Skin of body (tissue), 3 donors: ENCODE measurements at places on chromosomes 7 and 10.

DNA sequence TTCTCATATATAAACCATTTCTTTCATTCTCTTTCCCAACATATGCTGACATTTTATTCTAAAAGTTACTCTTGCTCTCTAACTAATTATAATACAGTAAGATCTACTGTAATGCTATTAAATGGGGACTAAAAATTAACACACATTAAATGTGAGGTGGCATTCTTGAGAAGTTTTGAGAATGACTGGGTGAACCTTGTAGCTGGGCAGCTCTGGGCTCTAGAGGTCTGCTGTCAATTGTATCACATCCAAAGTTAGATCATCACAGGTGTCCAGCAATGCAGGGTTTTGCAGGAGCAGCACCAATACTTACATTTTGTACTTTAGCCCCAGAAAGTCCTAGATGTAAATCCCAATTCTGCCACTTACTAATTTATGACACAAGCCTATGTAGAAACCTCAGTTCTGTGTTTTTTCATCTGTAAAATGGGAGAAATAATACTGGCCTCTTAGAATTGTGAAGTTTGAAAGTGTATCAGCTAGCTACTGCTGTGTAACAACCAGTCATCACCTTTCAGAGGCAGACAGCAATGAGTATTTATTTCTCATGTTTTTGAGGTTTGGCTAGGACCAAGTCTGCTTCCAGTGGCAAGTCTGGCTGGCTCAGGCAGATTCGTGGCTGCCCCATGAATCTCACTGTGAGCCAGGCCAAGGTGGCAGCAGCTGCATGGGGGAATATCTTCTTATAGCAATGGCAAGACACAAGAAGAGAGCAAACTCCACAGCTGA is 79.6 kb upstream of the EMX2 start:
- no peak for DNase-seq

DNA sequence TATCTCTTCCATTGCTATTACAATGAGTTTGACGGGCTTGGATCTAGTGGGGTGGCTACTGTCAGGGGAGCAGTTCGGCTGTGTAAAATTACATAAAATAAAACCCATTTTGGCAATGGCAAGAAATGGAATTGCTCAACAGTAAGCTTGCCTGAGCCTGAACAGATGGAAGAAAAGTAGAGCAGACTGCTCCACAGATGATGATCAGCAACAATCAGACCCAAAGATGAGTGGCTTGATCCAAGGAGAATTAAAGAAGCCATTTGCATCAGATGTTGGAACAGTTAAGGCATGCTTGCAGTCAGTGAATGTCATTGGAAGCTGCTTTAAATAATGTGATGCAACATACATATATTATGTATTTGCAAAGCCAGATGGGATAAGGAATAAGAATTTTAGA is 256.6 kb upstream of the SMIM30 start:
- DNase-seq = peak; percentile 97

DNA sequence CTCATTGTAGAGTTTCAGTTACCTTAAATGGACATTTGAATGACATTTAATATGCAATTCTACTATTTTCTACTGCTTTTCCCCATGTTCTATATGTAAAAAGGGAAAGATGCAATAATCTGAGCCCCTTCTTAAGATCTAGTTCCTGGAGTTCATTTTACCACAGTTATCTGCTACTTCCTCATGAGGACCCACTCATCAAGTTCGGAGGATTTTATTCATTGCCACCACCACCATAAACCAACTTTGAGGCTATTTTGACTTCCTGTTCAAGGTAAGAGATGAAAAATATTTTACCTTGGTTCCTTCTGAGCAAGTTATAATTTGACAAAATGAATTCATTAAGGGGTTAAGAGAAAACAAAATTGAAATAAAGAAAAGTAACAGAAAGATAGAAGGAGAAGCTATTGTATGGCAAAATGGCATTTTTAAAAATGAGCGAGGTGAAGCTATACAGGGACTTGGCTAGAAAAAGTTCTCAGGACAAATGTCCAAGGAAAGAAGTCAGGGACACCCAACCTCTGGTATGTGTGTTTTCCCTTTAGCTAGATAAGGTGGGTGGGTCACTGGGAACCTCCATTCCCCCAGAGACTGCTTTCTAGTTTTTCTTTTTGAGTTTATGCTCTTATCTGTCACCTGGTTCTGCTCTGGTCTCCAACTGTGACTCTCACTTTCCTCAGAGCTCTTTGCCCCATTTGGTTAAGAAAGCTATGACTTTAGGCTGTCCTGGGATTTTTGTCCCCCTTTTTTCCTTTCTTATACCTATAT is 14.9 kb upstream of the FAM3C start:
- no peak for DNase-seq

- DNase-seq = no peak
Measured at GRCh38 chr7:20408467-20408826, 77.7 kb downstream of the ITGB8 start.

DNA sequence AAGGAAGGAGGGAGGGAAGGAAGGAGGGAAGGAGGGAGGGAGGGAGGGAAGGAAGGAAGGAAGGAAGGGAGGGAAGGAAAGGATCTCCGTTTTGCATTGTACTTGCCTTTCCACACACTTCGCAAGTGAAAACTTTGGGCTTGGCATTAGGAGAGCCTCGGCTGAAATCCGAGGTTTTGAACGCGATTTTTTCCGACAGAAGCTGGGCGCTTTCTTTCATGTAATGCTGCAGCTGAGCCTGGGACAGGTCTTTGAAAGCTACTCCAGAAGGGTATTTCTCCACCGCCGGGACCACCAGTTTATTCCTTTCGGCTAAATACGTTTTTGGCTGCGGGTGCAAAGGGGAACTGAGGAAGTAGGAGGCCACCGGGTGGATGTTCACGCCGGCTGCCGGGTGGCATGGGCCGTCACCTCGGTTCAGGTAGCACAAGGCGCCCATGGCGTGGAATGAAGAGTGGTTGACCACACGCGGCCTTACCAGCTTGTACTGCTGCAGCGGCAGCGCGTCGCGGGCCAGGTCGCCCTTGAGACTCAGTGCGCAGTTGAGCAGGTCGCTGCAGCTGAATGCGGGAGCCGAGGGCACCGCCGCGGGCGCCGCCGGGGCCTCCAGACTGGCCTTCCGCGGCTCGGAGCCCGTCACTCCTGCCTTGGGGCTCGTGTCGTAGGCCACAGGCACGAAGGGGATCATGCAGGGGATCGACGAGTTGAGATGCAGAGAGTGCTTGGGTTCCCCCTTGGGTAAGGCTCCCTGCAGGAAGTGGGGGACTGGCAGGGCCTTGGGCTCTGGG is 825 bp downstream of the FEZF1 start:
- DNase-seq = no peak

- DNase-seq = no peak
Measured at GRCh38 chr7:73682745-73683055, 553 bp downstream of the DNAJC30 start.

DNA sequence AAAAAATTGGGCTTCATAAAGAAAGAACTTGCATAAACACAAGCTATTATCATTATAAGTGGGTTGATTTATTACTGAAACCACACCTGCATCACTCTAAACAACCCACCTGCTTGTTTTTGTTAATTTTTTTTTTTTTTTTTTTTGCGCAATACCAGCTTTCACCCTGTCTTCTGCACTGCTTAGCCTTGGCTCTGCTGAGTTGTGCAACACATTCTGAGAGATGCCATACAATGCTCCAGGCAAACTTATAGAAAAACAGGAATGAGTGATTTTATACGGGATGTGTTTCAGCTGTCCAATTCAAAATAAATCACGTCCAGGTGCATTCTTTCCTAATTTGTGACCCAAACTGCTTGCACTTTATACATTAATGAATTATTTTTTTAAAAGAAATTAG is 923.6 kb downstream of the GATA3 start:
- DNase-seq = no peak

GRCh38 chr7:135366843-135367508 is 133.3 kb downstream of the STRA8 start:
- DNase-seq = no peak

DNA sequence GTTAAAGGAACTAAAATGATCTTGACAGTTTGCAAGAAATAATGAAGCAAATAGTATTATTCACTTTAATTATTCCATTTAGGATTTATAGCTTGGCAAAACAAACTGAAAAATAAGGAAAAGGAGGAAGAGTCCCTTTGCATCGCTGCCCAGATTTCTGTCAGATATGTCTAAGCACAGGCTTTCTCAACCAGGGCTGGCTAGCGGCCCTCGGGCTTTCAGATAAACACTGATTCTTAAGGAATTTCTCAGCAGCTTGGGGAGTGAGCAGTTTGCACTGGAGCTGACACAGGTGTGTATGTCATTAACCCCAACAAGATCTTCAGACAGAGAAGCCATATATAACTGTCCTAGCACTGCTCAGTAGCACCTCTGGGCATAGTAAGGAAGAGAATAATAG is 47.9 kb upstream of the SEMA3D start:
- DNase-seq = no peak

GRCh38 chr7:42085531-42085930 is 151.5 kb downstream of the GLI3 start:
- DNase-seq = no peak

- no peak for DNase-seq
Measured at GRCh38 chr10:87600581-87600980, 59.1 kb upstream of the PAPSS2 start.

DNA sequence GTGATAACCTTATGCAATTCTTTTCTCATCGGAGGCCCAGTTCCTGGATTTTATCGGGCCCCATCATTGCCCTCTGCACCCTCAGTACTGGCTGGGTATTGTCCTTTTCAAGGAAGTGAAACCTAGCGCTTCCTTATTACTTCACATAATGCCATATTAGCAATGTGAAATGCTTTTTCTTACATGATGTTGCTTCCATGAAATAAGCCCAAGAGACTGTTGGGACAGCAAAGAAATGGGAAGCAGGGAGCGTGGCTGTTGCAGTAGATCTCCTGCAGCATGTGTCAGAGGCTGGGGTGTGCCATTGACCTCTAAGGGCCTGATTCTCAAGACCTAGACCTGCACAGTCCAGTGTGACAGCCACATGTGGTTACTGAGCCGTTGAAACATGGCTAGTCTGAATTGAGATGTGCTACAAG is 8.1 kb downstream of the CHN2 start:
- no peak for DNase-seq

DNA sequence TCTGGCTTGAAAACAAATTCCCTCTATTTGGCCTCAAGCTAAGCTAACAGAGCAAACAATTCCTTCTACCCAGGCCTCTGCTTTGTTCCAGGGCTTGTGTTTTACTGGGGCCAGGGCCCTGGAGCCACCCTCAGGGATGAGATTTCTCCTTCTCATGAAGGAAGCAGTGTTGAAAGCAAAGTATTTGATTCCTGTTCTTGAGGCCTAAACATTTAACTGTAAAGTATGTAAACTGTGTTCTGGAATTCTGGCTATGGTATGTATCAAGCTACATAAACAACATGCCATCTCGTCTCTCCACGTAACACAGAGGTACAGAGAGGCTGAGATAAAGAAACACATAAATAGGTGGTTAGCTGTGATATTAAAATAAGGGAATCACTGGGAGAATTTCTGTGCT is 81.8 kb downstream of the HERPUD2 start:
- no peak for DNase-seq

- DNase-seq = no peak
Measured at GRCh38 chr10:43202224-43202656, 64.0 kb downstream of the CSGALNACT2 start.

- DNase-seq = no peak
Measured at GRCh38 chr7:53095731-53096501, 60.5 kb downstream of the POM121L12 start.

DNA sequence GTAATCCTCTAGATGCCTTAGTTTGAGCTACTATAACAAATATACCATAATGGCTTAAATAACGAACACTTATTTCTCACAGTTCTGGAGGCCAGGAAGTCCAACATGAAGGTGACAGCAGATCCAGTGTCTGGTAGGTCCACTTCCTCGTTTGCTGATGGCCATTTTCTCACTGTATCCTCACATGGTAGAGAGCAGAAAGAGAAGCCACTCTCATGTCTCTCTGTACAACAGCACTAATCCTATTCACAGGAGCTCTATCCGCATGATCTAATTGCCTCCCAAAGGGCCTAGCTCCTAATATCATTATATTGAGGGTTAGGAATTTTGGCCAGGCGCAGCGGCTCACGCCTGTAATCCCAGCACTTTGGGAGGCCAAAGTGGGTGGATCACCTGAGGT is 10.2 kb downstream of the HIBADH start:
- DNase-seq = no peak

GRCh38 chr7:155344270-155344617 is 46.6 kb downstream of the INSIG1 start:
- DNase-seq = no peak

DNA sequence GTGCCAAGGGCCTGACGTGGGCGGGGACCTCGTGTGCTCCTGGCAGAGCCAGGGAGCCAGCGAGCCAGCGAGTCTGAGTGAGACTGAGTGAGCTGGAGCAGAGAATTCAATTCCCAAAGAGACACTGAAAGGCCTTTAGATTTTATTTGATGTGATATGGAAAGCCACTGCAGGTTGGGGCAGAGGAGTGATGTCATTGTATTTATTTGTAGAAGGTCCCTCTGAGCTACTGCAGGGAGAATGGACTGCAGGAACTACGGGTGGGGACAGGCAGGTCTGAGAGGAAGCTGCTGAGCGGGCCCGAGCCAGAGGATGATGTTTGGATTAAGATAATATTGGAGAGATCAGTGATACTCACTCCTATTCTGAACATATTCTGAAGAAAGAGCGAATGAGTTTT is 445.8 kb upstream of the ANKRD30A start:
- no peak for DNase-seq

- peak; percentile 51 for DNase-seq
Measured at GRCh38 chr10:51073453-51074237, 642 bp upstream of the PRKG1 start.

DNA sequence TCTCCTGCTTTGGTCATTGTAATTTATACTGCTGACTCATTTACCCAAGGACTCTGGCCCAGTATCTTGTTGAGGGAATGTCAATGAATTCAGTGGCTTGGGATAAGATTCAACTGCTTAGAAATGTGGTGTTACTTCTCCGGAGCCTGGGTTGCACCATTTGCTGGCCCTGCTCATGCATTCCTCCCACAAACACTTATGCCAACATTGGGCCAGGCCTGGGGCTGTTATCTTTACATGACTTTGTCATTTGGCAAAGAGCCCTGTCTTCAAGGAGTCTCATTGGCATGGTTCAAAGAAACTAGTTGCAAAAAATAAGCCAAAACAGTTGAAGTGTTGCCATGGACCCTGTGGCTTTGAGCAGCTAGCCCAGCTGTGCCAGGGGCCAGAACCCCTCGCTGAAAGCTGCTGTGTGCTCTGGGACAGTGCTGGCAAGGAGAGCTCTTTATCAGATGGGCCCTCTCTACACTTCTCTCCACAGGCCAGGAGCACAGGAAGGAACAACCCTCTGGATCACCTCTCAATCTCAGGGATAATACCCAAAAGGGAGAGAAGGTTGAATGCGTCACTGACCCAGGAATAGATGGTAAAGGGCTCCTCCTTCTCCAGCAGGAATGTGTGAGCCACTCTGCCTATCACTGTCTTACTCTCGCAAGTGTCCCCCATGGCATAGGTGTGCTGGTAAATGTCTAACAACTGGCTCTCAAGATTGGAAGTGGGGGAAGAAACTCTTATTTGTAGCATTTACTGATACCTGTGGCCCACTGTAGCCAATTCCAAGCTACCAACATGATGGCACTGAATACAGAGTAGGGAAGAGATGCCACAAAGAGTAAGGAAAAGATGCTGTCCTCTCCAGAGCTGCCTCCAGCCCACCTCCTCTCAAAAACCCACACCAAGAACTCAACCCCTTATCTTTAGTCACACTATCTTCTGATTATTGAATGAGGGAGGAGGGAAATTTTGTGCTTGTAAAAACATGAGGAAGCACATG is 23.5 kb upstream of the PDE1C start:
- no peak for DNase-seq
